KG1 (cell line): ENCODE measurements at places on chromosomes 12 and 14.
A peak's percentile ranks its signal among the peaks of the same experiment; 100 is the strongest.

DNA sequence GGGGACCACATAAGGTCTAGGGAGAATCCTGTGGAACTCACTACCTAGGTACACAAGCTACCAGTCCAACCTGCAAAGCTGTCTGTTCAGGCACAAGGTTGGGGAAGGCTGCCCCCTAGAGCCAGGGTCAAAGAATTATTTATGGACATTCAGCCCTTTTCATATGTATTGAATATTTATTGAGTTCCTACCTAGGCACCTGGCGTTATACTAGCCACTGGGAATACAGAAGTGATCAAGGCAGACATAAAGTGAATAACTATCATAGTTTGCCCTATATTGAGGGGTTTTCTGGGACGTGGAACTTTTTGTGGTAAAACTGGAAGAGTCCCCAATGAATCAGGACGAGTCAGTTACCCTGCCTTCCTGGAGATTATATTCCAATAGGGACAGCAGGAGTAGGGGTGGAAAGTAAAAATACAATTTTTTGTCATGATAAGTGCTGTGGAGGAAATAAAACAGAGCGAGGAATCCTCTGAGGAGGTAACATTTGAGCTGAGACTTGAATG lies 5.8 kb upstream of the SLC48A1 start:
- DNase-seq = peak; percentile 45

DNA sequence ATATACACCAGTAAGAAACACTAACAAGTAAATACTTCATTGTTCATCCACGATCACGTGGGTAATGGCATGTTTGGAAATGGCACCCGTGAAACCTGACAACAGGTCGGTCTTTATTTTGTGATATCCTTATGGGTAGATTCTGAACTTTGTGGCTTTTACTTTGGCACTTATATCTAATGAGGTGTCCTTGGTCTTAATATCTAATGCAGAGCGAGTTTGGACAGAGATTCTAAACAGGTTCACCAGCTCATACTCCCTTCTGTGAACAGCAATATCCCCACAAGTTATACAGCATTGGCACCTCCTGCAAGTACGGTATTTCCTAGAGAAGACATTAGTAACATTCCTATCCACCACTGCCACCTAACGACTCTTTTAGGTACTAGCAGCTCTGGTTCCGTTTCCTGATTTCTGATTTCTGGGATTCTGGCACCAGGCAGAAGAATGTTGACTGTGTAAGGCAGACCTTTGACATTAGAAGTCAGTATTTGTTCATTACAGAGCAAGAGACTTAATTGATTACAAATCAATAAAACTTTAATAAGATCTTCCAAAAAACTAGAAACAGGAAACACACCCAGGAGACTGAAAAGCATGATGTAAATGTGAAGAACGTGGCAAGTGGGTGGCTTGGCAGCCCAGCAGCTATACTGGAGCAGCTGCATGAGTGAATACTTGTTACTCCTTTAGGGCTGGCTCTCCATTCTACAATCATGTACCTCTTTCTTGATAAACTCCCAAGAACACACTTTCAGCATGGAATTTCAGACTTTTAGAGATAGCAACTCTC lies 2.5 kb downstream of the ANG start:
- peak; percentile 44 for DNase-seq

- no peak for DNase-seq
Observed at GRCh38 chr14:21534576-21534975, 8.4 kb upstream of the SALL2 start.

GRCh38 chr12:113867258-113867657 lies 98.9 kb downstream of the RBM19 start:
- DNase-seq = no peak

DNA sequence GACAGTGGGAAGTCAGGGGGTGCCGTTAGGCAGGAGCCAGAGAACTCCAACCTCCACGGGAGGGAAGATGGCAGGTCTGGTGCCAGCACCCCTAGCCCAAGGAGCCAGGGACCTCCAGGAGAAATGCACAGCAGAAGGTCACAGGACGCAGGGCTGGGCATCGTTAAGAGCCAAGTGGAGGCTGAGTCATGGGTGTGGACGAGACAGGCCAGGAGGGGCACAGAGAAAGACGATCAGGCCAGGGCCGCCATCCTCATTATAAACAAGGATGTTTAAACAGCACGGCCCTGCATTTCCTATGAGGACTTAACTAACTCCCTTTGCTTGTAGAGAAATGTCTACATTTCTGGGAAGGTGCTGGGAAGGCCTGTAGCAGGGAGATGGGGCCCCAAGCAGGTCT lies 77.9 kb upstream of the FZD10 start:
- no peak for DNase-seq

DNA sequence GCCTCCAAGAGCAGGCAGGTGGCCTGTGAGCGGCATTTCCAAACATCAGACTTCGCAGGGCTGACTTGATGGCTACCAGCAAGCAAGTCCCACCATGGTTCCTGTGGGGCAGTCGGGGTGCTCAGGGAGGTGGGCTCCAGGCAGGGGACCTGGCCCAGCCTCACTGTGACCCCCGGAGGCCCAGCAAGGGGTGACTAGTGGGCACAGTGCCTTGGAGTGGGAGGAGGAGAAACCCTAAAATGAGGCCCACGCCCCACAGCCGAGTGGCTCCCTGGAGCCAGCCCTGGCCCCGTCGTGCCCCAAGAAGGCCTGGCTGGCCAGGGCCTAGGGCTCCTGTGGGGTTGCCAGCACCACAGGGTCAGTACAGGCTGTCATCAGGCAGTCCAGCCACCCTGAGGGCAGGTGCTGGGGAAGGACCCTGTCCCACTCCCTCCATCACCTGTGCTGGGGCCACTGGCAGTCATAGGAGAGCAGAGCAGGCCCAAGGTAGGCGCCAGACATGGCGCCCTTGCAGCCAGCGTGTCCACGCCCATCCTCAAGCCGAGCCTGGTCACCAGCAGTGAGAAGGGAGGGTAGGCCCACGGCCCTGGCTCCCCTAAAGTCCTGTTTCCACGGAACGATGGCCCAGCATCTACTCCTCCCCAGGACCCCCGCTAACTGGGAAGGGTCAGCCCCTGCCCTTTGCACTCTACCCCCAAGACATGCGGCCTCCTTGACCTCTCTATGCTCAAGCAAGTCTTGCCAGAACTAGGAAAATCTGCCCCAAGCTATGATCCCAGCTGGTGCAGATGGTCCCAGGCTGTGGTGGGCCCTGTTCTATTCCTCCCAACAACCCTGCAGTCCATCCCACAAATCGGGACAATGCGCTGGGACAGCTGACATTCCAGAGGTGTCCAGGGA lies 144.2 kb upstream of the C14orf180 start:
- no peak for DNase-seq

DNA sequence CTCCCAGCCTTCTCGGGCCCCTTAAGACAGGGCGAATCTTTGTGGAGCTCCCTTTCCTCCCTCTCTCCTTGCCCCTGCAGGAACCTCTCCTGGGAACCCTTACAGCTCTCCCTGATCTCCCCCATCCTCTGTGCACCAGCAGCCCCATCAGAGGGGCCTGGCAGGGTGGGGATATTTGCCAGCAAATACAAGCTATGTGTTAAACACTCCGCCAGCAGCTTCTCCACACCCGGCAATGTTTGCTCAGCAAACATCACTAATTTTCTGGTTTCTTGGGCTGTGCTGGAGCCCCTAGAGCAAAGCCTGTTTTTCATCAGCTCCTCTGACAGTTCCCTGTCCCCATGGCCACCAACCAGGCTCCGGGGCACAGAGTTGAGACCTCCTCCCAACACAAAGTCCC lies 147.5 kb upstream of the LHX5 start:
- DNase-seq = no peak

- no peak for DNase-seq
Observed at GRCh38 chr14:96710060-96710666, 87.0 kb upstream of the VRK1 start.

DNA sequence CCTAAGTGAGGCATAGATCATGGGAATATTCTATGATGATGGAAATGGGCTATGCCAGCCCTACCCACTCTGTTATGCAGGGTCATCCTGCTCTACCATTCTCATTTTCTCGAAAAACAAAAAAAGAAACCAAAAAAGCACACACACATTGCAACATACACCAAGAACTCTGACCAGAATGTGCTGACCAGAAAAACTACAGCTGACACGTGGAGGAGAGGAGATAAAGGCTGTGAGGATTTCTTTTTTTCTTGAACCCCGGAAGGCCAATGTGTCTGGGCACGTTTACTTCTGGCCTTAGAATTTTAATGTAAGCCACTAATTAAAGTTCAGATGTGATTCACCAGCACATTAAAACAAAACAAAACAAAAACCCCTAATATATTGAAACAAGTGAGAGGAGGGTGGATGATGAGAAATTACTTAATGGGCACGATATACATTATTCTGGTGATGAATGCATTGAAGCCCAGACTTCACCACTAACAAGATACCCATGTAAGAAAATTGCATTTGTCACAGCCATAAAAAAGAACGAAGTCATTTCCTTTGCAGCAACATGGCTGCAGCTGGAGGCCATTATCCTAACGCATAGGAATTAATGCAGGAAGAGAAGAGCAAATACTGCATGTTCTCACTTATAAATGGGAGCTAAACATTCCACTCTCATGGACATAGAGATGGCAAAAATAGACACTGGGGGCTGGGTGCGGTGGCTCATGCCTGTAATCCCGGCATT lies 66.3 kb upstream of the PLEKHG3 start:
- no peak for DNase-seq

GRCh38 chr12:63855299-63855698 lies 10.8 kb downstream of the SRGAP1 start:
- no peak for DNase-seq

- DNase-seq = no peak
Observed at GRCh38 chr14:37546621-37547447, 48.2 kb downstream of the FOXA1 start.

GRCh38 chr12:47896633-47897032 lies 8.2 kb downstream of the VDR start:
- DNase-seq = no peak

- DNase-seq = no peak
Observed at GRCh38 chr12:117359029-117359845, 2.2 kb downstream of the NOS1 start.

- DNase-seq = no peak
Observed at GRCh38 chr12:57127101-57127725, 1.1 kb upstream of the LRP1 start.

DNA sequence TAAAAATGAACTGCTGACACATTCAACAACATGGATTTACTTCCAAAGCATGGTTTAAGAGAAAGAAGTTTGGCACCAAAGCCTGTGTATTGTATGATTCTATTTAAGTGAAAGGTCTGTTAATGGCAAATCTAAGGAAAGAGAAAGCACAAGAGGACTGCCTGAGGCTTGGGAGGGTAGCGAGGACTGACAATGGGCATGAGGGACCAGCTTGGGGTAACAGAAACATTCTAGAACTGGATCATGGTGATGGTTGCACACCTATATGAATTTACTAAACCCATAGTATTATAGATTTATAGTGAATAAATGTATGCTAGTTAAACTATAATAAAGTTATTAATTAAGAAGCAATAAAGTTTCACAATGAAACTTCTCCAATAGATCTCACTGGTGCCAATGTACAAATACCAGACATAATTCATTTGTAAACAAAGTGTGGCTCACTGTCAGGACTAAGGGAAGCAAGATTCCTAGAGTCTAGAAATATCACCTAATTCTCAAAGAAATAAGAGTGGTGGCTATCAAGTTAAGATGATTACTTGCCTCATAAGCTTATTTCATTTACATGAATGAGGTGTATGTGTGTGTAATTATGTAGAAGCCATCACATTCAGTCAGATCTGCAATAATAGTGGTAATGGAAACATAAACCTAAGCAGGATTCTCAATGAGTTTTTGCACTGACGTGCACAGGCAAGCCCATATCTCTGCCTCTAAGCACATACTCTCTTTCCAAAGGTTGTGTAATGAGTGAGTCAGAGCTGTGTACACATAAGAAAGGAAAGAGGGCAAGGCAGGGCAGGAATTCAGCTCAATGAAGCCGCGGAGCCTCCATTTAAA lies 353.4 kb downstream of the KCNH5 start:
- no peak for DNase-seq

DNA sequence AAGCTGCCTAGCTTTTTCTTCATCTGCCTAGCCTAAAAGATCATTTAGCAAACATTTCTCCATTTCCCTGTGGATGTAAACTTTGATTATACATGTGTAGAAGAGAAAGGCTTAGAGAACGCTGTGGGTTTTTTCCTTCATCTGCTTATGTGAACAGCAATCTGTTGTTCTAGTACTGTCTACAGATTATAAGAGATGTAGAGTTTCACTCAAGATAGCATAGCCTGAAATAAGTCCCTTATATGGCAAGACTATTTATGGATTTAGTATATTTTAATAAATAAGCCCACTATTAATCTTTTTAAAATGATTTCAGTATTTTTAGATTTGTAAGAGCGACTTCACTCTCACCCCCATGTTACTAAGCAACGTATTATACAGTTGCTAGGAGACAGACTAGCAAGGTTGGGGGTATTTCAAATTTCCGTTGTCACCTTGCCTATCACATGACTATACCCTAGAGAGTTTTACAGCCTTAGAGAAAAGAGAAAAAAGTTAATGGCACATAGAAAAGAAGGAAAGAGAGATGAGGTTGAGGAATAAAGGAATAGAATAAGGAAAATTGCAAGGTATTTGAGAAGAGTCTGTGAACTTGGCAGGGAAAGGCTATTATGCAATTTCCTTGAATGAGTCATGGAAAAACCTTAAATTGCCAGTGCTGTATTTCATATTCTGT lies 12.2 kb upstream of the TUBA1A start:
- peak; percentile 38 for DNase-seq

- DNase-seq = no peak
Observed at GRCh38 chr12:14775636-14775980, 27.7 kb downstream of the WBP11 start.

DNA sequence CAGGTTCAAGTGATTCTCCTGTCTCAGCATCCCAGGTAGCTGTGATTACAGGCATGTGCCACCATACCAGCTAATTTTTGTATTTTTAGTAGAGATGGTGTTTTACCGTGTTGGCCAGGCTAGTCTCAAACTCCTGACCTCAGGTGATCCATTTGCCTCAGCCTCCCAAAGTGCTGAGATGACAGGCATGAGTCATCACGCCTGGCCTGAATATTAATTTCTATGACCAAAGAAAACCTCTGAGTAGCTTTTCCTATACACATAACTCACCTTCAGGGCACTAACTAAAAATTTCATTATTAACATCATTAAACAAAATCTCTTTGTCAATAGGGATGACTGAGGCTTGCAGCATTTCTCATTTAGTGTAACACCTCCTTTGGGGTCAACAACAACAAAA lies 259.6 kb upstream of the KRR1 start:
- no peak for DNase-seq

DNA sequence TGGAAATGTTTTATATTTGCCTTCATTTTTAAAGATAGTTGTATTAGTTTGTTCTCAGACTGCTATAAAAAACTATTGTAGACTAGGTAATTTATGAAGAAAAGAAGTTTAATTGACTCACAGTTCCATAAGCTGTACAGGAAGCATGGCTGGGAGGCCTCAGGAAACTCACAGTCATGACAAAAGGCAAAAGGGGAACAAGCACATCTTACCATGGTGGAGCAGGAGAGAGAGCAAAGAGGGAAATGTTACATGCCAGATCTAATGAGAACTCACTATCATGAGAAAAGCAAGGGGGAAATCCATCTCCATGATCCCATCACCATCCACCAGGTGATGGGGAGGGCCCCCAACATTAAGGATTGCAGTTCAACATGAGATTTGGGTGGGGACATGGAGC lies 35.5 kb upstream of the UNC79 start:
- peak; percentile 48 for DNase-seq

GRCh38 chr12:27428466-27428865 lies 18.1 kb upstream of the SMCO2 start:
- DNase-seq = no peak
